ENCODE measurements at places on chromosomes 1 and 21. TPM values are rescaled to one million over a fixed set of nuclear protein-coding genes. Genes with fewer than 3 reads are reported as not detected.
A peak's percentile ranks its signal among the peaks of the same experiment; 100 is the strongest.

GRCh38 chr1:184888505-184888904 is 85.8 kb downstream of the NIBAN1 start:
- DNase-seq: no peak
- H3K27ac ChIP-seq: no peak overlapping the region
- no peak overlapping the region for H3K4me3 ChIP-seq
- peaks cover 17% of the 10 kb centered on the region for H3K36me3 ChIP-seq
- H3K27me3 ChIP-seq: no peaks in the 10 kb centered on the region
- H3K4me1 ChIP-seq: peaks cover 33% of the 10 kb centered on the region

DNA sequence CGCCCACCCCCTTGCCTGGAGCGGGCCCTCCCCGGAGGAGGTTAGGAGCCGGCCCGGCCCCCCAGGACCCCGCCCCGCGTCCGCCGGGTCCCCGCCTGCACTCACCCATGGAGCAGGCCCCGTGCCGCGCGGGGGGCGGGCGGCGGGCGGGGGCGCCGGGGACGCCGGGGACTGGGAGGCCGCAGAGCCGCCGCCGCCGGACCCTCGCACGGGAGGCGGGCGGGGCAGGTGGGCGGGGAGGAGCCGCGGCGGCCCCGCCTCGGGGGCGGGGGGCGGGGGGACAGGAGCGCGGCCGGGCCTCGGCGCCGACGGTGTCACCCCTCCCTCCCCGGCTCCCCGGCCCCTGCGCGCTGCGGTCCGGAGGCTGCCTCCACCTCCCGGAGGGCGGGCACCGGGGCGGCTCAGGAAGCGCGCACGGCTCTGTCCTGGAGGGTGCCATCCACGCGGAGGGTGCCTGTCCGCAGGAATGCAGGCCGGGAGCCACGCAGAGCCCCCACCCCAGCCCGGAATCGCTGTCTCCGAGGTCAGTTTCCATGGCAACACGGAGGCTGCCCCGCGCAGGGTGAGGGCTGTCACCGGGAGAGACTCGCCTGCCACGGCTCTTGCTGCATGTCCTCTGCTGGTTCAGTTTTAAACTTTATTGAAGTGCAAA is 5.9 kb upstream of the PLEKHG5 start:
- peaks cover 30% of the 10 kb centered on the region for H3K27me3 ChIP-seq
- peak overlapping the region; percentile 66 for H3K4me3 ChIP-seq
- no peaks in the 10 kb centered on the region for H3K4me1 ChIP-seq
- peak; percentile 25 for DNase-seq

GRCh38 chr1:21904704-21905520 is 32.2 kb downstream of the HSPG2 start:
- no peak overlapping the region for H3K4me3 ChIP-seq
- no peak for DNase-seq
- peaks cover 4% of the 10 kb centered on the region for H3K27me3 ChIP-seq

- no peaks in the 10 kb centered on the region for H3K4me1 ChIP-seq
- peak overlapping the region; percentile 79 for H3K4me3 ChIP-seq
- no peak overlapping the region for H3K27ac ChIP-seq
- H3K27me3 ChIP-seq: peaks cover 25% of the 10 kb centered on the region
- peak; percentile 41 for DNase-seq
Measured at GRCh38 chr1:228378090-228378872, 28.4 kb downstream of the TRIM11 start.

GRCh38 chr1:207702317-207702716 is 49.5 kb upstream of the CD46 start:
- H3K27ac ChIP-seq: no peak overlapping the region
- no peak overlapping the region for H3K4me3 ChIP-seq
- no peaks in the 10 kb centered on the region for H3K36me3 ChIP-seq
- DNase-seq: no peak
- peaks cover 13% of the 10 kb centered on the region for H3K27me3 ChIP-seq

- H3K27me3 ChIP-seq: no peaks in the 10 kb centered on the region
- no peak for DNase-seq
- no peaks in the 10 kb centered on the region for H3K4me1 ChIP-seq
Measured at GRCh38 chr1:2950926-2951305, 70.4 kb upstream of the ACTRT2 start.

DNA sequence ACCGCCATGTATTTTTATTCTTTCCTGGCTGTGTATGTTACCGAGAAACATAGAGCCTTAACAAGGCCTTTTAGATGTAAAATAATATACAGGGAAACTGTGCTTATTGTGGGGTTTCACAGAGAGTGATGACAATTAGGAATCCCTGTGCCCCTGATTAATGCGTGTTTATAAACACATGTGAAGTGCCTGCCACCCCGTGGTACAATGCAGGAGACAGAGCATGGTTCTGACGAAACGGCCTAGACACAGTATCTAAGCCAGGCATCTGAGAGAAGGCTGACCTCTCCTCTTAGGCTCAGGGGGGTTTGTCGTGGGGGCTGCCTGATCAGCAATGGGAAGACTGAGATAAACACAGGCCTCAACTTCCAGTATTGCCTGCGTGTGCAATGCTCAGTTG is 200.0 kb downstream of the AJAP1 start:
- no peak overlapping the region for H3K27ac ChIP-seq
- H3K36me3 ChIP-seq: no peaks in the 10 kb centered on the region
- H3K4me3 ChIP-seq: no peak overlapping the region
- no peak for DNase-seq
- no peaks in the 10 kb centered on the region for H3K4me1 ChIP-seq
- H3K27me3 ChIP-seq: no peaks in the 10 kb centered on the region

GRCh38 chr21:45405271-45405818 is 380 bp downstream of the COL18A1 start:
- DNase-seq: no peak
- no peak overlapping the region for H3K4me3 ChIP-seq
- peaks cover 47% of the 10 kb centered on the region for H3K27me3 ChIP-seq

DNA sequence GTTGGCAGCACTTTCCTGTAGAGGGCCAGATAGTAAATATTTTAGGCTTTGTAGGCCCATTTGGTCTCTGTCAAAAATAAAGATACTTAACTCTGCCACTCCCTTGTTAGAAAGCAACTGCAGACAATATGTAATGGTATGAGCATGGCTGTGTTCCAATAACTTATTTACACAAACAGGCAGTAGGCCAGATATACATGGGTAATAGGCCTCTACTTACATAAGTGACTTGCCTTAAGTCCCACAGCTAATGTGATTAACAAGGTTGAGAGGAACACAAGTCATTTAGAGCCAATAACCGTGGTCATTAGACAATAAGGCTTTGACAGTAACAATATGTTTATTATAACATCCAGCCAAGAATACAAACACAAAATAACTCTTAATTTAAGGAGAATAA is 17.4 kb downstream of the CCT8 start:
- no peaks in the 10 kb centered on the region for H3K4me1 ChIP-seq
- peaks cover 40% of the 10 kb centered on the region for H3K36me3 ChIP-seq
- H3K4me3 ChIP-seq: no peak overlapping the region

GRCh38 chr1:179305450-179305849 is 11.9 kb downstream of the SOAT1 start:
- H3K36me3 ChIP-seq: peaks cover 29% of the 10 kb centered on the region
- H3K4me3 ChIP-seq: no peak overlapping the region
- H3K27me3 ChIP-seq: no peaks in the 10 kb centered on the region
- peaks cover 31% of the 10 kb centered on the region for H3K4me1 ChIP-seq
- DNase-seq: no peak

GRCh38 chr1:207578796-207579435 is 66.0 kb upstream of the CR1L start:
- no peak overlapping the region for H3K27ac ChIP-seq
- H3K36me3 ChIP-seq: no peaks in the 10 kb centered on the region
- peaks cover 9% of the 10 kb centered on the region for H3K4me1 ChIP-seq

GRCh38 chr1:235442788-235443429 is 61.3 kb downstream of the B3GALNT2 start:
- no peak overlapping the region for H3K4me3 ChIP-seq
- no peak for DNase-seq
- no peak overlapping the region for H3K27ac ChIP-seq
- H3K4me1 ChIP-seq: no peaks in the 10 kb centered on the region
- H3K36me3 ChIP-seq: peaks cover 28% of the 10 kb centered on the region

DNA sequence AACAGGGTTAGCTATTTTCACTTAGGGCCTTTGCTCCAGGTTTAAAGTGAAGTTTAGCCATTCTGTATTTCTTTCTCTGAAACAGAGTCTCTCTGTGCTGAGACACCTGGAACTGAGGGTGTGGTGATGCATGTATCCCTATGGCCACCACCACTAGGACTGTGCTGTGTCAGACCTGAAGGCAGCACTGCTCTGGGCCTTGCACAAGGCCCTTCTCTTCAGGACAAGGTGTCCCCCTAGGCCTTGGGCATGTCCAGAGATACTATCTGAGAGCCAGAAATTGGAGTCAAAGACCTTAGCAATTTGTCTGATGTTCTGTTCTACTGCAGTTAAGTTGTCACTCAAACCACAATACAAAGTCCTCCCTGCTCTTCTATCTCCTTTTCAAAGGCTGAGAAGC is 1649.2 kb downstream of the AMY1C start:
- no peak overlapping the region for H3K4me3 ChIP-seq
- no peaks in the 10 kb centered on the region for H3K4me1 ChIP-seq
- no peak overlapping the region for H3K27ac ChIP-seq
- no peaks in the 10 kb centered on the region for H3K36me3 ChIP-seq
- DNase-seq: no peak

DNA sequence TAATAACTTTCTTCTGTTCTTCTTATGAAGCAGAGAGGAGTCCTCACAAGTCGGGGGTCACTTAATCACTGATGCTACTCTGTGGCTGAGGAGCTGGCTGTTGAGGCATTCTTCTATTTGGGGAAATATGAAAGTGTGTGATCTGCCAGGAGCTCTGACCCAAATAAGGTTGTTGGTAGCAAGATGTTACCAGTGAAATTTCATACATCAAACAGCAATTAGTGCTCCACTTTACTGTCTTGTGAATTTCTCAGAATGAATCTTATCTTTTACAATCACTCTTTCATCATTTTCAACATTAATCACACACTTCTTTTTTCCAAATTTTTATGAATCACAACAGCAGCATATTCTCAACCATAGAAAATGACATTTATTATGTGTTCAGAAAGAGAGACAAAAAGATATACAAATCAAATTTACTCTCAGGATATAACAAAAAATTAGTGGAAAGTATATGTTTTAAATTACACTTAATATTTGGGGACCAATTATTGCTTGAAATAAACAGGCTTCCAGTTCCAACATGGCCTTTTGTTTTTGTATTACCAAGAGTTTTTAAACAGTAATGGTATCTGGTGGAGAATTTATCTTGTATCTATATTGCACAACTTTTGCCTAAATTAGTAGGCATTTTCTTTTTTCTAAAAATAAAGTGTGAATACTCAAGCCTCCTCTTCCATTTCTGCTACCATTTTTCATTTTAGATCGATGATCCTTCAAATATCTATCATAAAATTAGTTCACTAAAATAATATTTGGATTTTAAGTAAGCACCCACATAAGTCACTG is 9.6 kb downstream of the PTGER3 start:
- peaks cover 5% of the 10 kb centered on the region for H3K4me1 ChIP-seq
- no peak overlapping the region for H3K4me3 ChIP-seq
- H3K27ac ChIP-seq: no peak overlapping the region
- DNase-seq: no peak
- peaks cover 10% of the 10 kb centered on the region for H3K27me3 ChIP-seq

- DNase-seq: no peak
- peaks cover 2% of the 10 kb centered on the region for H3K27me3 ChIP-seq
- no peak overlapping the region for H3K4me3 ChIP-seq
Measured at GRCh38 chr1:7781501-7781900, 2.6 kb upstream of the PER3 start.

LORICRIN gene
- not detected for total RNA-seq

LCE2D gene
- total RNA-seq: not detected

CD34 gene
- not detected for total RNA-seq
